ENCODE measurements at places on chromosomes 12 and 14.

DNA sequence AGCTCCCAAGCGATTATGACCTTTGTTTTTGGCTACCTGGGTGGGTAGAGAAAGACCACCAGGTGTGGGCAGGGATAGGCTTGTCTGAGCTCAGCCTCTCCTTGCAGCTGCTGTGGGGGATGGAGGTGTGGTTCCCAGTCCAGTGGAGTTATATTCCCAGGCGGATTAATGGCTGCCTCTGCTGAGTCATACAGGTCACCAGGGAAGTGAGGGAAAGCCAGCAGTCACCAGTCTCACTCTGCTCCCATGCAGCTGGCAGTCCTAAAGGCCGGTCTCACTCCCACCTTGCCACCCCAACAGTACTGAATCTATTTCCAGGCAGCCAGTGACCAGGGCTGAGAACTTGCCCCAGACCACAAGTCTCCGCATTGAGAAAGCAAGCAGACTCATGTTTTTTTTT, 399.2 kb downstream of the VRK1 start:
- DNase-seq: no peak

- no peak for DNase-seq
Observed at GRCh38 chr12:108653082-108653516, 19.4 kb upstream of the SELPLG start.

- DNase-seq: no peak
Observed at GRCh38 chr14:43135877-43136411, 1371.1 kb downstream of the FSCB start.

DNA sequence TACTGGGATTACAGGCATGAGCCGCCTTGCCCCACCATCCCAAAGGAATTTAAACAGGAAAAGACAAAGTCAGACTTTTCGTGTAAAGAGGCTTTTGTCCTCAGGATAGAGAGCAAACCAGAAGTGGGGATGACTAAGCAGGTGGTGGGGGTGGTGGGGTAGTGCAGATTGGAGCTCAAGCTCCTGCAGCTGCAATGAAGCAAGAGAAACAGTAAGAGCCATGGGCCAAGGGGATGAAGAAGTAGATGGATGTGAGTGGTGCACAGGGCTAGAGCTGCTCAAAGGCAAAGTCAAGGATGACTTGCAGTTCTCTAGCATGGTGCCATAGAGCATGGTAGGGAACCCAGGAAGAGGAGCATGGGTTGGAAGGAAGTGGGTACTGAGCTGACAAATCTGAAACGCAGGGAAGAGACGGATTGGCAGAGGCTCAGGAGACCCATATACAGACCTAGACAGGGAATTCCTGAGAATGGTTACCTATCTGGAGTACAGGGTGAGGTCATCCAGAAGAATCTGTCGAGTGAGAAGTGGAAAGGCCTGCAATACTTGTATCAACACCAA, 11.4 kb upstream of the RNF34 start:
- peak; percentile 21 for DNase-seq

- DNase-seq: no peak
Observed at GRCh38 chr12:82955043-82955442, 268.3 kb downstream of the TMTC2 start.

- DNase-seq: no peak
Observed at GRCh38 chr12:112121780-112122565, 3.4 kb upstream of the TRAFD1 start.

- DNase-seq: no peak
Observed at GRCh38 chr14:76396714-76397187, 20.8 kb downstream of the ESRRB start.

GRCh38 chr12:54259194-54260011, 20.5 kb downstream of the CBX5 start:
- peak; percentile 44 for DNase-seq

- no peak for DNase-seq
Observed at GRCh38 chr12:62523619-62524018, 57.0 kb downstream of the MON2 start.

DNA sequence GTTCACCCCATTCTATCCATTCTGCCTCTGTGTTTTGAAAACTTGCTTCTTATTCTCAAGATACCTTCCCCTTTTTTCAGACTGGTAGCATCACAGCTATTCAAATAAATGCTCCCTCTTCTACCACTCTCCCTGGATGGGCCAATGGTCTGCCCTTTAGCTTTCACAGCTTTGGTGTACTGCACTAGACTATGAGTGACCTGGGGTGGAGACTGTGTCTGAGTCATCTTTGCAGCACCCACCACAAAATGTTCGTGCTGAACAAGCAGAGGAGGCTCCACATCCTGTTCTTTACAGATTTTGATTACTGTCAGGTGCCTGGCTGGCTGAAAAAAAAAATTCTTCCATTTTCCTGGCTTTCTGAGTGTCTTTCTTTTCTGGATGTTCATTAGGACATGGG, 1104.1 kb upstream of the TMEM132C start:
- peak; percentile 76 for DNase-seq

DNA sequence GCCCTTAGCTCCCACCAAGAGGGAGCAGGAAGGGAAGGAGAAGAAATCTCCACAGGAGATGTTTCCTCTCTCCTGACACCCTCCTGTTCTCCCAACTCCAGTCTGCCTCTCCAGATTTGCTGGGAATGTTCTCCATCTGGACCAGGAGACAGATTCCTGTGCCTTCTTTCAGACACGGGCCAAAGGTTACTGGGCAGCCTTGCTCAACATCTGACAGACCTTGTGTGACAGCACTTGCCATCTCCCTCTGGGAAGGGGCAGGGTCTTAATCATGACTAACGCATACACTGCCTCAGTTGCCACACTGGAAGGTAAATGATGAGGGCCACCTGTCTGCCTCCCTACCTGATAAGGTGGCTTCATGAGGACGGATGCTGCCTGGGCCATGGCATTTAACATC, 2.5 kb upstream of the TTC7B start:
- DNase-seq: no peak

DNA sequence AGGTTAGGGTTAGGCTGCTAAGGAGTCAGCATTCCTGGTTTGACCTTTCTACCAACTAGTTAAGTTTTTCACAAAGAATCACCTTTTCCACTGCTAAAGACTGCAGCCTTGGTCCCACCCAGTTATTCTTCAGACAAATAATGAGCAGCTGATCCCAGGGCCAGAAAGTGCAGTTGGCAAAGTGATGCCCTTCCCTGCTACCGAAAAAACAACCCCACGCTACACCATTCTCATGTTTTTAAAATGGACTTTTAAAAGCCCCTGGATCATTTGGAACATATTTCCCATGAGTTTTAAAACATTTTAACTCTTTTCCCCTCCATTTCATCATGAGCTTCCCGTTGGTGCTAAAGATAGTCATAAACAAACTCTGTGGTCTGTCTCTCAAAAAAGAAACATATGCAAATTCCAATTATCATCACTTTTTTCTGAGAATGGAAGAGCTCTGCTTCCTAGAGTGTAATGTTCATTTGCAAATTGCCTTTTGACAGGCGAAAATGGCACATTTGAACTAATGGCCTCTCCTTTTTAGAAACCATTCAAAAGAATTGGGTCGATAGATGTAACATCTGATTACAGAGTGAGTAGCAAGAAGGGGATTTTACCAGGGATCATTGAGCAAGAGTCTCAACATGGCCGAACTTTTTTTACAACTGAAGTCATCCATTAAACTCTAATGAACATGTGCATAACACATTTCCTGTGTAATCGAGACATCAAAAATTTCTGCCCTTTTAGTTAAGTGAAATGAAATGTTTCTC, 129.3 kb upstream of the RAP1B start:
- peak; percentile 84 for DNase-seq

DNA sequence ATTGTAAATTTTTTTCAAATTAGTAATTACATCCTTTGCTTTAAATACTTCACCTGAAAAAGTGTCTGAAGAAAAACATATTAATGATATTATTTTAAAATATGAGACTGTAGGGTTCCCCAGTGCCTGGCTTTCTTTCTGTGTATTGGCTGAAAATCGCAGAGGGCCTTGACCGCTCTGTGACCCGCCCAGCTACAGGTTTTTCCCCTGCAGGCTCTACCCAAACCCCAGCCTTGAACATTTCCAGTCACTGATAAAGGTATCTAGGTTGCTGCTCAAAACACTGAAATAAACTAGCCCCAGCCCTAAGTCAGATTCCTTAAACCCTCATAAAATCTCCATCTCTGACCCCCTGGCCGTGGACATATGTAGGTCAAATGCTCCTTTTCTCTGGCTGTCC, 11.9 kb downstream of the KLRG1 start:
- DNase-seq: no peak

DNA sequence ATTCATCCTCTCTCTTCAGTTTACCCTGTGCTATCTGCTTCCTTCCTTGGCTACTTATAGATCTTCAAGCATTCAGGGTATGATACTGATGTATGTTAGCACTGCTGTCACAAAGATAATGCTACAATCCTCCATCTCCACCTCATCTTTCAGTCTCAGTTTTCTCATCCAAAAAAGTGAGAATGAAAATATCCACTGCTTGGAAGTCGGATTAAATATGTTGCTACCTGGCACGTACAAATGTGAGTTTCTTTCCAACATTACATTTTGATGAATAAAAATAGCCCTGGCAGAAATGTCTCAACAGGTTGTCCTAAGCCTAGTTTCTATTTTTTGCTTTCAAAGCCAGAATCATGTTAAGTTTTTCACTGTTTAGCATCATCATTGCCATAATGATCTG, 149.9 kb downstream of the PTPN11 start:
- DNase-seq: no peak
